ENCODE measurements at places on chromosomes 1 and 21.

DNA sequence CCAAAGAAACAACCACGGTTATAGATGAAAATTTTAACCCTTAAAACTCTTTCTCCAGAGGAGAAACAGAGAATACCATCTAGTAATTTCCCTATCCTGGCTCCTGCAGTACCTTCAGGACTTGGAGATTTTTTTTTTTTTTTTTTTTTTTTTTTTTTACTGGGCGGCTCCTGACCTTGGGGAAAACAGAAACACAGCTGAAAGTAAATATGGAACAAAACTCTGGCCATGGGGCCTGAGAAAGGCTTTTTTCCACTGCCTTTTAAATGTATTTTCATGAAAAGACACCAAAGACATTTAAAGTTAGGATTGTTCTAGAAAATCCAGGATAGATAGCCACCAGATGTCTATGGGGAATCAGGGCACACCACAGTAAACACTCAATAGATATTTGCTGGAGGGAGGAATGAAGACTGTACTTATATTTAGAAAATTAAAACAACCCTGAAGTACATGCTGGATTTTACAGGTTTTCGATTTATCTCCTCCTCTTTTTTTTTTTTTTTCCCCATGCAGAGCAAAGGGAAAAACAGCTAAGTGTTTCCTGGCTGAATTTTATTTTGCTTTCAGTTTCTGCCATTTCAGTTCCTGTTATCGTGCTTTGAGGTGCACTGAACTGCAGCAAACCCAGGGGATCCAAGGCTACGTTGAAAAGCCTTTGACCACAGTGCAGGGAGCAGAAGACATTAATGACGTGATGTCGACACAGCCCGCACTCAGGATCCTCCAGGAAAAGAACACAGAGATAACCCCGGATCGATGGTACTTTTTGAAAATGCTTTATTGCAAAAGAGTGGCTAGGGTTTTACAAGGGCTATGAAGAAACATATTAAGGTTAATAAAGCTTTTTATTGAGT is 35.7 kb upstream of the CNN3 start:
- no peak for DNase-seq

GRCh38 chr1:189693140-189693539 is 784.5 kb downstream of the BRINP3 start:
- no peak for DNase-seq

GRCh38 chr1:23470282-23471070 is 13.5 kb downstream of the ASAP3 start:
- DNase-seq: no peak

- DNase-seq: no peak
These were observed 23.6 kb downstream of the CDKN2C start for GRCh38 chr1:50993645-50994044.

Data from SW 1271 (cell line).